Islet precursor cell (in vitro differentiated cells): ENCODE measurements at places on chromosomes 6 and 20.

GRCh38 chr20:12942123-12942522, 66.6 kb upstream of the SPTLC3 start:
- no peak for DNase-seq

GRCh38 chr6:52522655-52523054, 54.2 kb downstream of the TRAM2 start:
- DNase-seq, result no peak

DNA sequence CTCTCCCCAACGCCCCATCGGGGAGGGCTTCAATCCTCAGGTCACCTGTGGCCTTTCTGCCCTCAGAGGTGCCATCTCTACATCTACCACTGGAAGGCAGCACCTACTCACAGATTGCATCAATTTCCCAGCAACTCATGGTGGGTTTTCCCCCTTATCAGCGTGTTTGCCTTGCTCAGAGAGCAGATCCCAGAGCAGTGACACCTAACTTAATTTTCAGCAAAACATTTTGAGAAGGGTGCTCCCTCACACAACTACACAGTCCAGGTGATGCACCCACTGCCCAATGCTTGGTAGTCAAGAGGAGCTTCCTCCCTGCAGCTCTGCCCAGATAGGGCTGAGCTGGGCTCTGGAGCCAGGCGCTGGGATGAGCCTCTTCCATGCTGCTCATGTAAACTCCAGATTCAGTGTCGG, 48.2 kb downstream of the PLG start:
- peak; percentile 73 for DNase-seq

GRCh38 chr6:14732226-14732843, 513.5 kb upstream of the JARID2 start:
- DNase-seq, result no peak

DNA sequence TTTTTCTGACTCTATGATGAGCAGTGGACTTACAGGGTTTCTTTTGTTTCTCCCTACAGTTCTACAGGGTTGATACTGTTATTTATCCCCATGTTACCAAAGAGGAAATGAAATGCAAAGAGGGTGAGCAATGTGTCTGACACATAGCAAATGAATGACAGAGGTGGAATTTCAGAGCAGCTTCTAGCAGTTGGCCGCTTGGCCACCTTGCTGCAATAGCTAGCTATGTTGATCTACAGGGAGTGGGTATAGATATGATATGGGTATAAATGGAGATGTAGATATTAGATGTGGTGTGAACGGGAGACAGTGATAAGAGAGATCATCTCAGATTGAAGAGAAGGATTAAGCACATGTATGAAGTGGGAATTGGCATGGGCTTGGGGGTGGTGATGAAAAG, 10.9 kb upstream of the SLC22A3 start:
- no peak for DNase-seq

GRCh38 chr6:25519856-25520255, 132.2 kb upstream of the SCGN start:
- no peak for DNase-seq

- DNase-seq, result no peak
Observed at GRCh38 chr6:69623357-69623756, 173.5 kb downstream of the LMBRD1 start.

GRCh38 chr6:23176471-23176870, 607.1 kb downstream of the HDGFL1 start:
- DNase-seq, result no peak

GRCh38 chr6:70563530-70563929, 3.2 kb upstream of the SDHAF4 start:
- no peak for DNase-seq
